ENCODE measurements at places on chromosomes 3 and 15.

- no peak for DNase-seq
Observed at GRCh38 chr15:86685263-86685662, 605.6 kb downstream of the AGBL1 start.

GRCh38 chr3:190182418-190183043 lies 61.8 kb upstream of the P3H2 start:
- no peak for DNase-seq

DNA sequence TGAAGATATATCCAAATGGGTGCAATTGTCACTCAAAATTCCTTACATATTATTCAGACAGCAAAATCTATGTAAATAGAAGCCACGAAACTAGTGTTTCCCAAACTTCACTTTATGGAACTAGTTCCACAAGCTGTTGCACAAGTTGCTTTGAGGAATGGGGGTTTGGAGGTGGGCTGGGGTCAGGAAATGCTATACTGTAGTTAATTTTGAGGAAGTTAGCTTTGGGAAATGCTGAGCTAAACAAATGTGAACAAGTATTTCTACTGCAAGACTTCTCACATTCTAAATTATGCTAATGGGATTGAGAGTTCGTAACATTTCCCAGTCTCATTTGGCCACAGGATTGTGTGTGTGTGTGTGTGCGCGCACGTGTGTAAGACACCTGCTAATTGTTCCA lies 28.7 kb upstream of the SAMMSON start:
- no peak for DNase-seq

- DNase-seq = no peak
Observed at GRCh38 chr3:156816091-156816793, 9.9 kb upstream of the LEKR1 start.

DNA sequence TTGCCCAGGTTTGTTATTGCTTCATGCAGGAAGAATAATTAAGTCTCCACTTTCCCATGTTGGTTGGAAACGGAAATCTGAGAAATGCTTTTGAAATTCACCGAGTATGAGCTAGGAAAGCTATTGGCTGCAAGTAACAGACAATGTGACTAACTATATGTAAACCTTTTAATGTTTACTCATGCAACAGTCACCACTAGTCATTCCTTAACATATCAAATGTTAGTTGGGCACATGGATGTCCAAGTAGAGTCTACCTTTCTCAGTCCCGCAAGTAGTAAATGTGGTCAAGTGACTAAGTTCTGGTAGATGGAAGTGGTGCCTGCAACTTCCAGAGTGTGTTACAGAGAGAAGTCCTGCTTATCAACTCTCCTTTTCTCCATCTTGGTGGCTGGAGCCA lies 52.5 kb downstream of the KLF15 start:
- DNase-seq = no peak

DNA sequence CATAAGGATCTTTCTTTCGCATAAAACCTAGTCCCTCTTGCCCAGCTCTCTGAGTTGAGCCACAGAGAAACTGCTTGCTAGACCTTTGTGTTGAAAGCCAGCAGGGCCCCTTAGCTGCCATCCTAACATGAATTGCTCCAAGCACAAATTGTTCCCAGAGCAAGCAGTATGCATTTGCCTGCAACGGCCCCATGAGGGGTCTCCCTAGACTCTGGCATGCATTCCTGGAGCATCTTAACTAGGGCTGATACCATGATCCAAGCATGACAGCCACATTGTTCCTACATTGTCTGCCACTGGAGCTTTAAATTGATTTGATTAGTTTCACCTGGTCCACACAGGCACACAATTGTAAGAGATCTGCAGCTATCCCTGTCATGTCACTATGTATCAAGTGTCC lies 428.1 kb downstream of the TAFA4 start:
- DNase-seq = no peak

DNA sequence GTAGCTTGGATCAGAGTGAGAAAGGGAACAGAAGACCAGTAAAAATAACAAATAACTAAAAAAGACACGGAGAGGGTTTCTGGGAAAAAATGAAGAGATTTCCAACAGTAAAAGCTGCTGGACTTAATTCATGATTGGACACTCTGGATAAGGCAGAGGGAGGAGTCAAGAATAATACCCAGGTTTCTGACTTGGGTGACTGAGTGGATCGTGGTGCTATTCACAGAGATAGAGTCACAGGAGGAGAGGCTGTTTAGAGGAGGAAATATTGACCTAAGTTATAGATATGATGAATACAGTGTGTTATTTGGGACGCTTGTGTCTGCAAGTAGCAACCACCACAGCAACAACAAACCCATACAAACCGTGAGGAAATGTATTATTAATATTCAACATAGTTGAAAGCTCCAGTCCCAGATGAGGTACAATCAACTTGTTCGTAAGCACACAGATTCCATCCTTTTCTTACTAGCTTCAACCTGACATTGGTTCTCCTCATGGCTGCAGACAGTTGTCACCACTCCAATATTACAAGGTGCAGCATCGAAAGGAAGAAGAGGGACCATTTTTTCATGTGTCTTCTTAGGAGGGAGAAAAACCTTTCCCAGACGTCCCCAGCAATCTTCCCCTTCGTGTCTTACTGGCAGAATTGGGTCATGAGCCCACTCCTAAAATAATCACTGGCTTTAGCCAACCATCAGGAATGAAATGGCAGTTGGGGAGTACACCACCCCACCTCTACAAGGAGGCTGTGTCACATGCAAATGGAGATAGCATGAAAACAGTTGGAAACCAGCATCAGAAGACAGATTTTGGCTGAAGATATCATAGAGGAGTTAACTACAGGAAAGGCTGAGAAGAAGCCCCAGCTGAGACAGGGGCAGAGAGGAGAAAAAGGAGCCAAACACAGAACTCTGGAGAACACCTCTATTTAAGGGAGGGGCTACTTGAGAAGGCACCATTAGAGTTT lies 387.8 kb downstream of the SHQ1 start:
- no peak for DNase-seq

GRCh38 chr15:43429687-43430086 lies 58.8 kb downstream of the TUBGCP4 start:
- DNase-seq = no peak

DNA sequence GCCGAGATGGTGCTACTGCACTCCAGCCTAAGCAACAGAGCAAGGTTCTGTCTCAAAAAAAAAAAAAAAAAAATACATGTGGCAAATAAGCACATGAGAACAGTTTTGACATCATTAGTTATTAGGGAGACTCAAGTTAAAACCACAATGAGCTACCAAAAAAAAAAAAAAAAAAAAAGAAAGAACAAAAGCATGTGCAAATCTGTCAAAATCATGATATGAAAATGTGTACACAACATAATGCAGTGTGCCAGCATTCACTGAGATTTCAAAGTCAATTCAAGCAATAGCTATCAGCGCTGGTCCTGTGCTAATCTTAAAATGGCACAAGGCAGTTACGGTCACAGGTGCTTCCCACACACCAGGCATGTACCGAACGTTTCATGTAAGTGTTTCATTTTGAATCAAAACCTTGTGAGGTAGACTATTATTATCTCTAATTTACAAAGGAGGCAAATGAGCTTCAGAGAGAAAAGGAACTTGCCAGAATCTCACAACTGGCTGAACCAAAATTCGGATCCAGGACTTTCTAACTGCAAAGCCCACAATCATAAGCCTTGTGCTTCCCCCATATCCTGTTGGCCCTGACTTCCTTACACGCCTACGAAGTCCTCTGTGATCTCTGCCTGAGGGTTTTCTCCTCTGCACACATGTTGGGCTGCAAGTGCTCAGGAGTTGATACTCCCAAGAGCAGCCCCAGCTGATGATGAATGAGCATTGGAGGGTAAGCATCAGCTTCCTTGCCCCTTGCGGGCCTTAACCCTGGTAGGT lies 200.1 kb upstream of the PROK2 start:
- DNase-seq = no peak

- DNase-seq = no peak
Observed at GRCh38 chr3:138457863-138458735, 23.7 kb downstream of the ESYT3 start.

DNA sequence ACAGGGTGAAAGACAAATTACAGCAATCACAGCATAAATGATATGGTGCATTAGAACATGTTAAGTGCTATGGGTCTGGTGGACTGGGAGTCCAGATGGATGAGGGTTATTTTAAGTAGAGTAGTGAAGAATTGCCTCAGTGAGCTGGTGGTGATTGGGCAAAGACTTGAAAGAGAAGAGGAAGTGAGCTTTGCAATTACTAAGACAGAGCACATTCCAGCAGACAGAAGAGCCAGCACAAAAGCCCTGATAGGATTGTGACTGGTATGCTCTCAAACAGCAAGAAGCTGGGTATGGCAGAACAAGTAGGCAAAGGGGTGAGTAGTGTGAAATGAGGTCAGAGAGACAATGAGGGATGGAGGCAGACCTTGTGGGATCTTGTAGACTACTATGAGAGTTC lies 2.1 kb upstream of the ACKR4 start:
- no peak for DNase-seq

GRCh38 chr15:92617549-92618520 lies 37.7 kb downstream of the FAM174B start:
- DNase-seq = no peak

GRCh38 chr3:131174752-131175151 lies 148.1 kb downstream of the NEK11 start:
- DNase-seq = no peak

DNA sequence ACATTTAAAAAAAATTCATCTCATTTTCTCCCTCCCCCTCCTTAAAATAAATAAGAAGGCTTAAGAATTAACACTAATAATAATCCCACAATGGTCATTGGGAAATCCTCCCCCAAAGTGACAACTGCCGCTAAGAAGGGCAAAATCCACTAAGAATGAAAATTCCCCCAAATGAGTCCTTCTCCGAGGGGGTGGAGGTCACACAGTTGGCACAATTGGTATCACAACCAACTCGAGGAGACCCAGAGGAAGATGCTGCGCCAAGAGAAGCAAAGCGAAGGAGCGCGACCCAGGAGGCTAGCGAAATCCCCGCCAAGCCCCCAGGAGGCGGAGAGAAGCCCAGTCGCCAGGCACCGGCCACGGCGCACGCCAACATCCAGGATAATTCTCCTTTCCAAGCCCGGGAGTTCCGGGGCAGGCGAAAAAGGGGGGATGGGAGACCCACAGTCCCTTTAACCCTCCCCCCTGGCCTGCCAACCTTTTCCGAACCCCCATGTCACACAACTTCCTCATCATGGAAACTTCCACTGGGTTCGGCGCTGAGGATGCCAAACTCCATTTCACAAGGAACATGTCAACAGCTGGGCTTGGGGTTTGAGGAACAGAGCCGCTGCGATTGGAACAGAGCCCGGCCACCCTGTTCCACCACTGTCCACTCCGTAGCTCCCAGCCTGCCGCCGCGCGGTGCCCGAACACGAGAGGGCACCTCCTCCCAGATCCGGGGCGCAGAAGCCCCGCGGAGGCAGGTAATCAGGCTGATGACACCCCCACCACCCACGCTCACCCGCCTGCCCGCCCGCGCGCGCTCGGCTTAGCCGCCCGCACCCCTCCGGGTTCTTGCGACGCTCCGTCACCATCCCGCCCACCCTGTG lies 668 bp downstream of the THRB start:
- no peak for DNase-seq

DNA sequence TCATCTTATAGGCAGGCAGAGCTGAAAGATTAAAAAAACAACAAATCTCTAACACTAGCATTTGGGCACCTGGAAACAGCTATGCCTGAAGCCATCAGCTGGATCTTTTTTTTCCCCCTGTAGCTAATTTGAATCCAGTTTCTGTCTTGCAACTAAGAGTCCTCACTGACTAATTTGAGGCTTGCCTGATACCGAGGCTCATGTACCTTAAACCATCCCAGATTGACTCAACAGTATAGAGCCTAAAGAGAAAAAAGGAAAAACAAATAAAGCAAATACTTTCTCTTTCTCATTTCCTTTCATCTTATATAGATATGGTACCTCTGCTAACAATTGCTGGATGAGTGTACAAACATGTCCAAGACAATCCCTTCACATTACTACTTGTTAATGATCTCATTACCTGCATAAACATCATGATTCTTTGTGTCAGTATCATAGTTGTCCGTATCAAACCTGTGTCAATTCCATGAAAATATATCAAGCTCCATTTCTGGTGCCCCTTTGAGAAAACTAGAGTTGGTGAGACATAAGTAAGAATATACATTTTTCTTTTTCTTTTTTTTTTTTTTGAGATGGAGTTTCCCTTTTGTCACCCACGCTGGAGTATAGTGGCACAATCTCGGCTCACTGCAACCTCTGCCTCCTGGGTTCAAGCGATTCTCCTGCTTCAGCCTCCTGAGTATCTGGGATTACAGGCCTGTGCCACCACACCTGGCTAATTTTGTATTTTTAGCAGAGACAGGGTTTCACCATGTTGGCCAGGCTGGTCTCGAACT lies 43.1 kb downstream of the BHLHE40 start:
- DNase-seq = no peak

DNA sequence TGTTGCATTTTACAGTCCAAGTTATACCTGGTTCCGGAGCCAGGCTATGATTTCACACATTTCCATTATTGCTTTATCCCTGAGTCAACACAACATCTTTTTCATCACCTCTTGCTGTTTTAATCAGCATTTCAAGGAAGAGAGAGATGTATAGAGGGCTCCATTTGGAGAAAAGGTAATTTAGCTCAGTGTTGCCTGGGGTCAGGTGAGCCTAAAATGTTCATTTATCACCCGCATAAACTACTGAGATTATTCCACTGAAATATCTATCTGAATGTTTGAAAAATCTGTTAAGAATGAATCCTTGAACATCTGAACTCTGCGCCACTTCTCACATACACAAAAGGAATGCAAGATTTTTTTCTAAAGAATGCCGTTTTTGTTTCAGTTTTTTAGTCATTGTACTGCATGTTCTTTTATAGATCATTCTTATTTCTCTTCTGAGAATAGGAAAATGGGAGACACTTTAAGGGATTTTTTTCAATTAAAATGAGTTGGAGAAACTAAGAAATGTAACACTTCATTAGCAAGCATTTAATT lies 51.5 kb upstream of the AGTR1 start:
- no peak for DNase-seq

- DNase-seq = no peak
Observed at GRCh38 chr3:13015286-13016082, 57.7 kb downstream of the IQSEC1 start.

DNA sequence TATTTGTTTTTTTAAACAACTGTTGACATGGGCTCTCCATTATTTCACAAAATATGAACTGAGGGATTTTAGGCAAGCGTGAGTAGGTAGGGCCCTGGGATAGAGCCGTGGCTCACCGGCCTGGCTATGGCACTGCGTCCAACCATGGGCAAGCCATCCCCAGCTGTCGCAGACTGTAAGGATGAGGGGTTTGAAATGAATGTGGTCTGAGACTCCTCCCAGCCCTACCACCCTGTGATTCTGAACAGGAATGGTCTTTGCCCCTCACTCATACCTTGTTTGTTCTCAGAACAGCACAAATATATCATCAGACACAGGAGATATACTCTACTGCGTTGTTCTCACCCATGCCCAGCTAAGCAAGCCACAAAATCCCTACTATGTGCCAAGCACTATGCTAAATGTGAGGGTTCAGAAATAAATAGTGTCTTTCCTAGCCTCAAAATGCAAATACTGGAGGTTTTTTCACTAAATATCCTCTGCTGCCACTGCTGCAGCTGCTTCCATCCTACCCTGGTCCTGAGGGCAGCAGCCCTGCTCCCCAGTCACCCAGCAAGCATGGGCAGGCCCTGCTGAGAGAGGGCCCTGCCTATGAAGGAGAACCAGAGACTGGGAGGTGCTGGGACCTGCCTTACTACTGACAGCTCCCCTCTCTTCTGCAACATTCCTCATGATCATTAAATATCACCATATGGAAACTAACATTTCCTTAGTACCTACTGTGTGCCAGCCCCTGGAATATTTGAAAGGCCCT lies 102.8 kb downstream of the XXYLT1 start:
- no peak for DNase-seq
